Pericardium fibroblast (primary cell): ENCODE measurements at places on chromosomes 11 and 22. TPM values are rescaled to one million over a fixed set of nuclear protein-coding genes. Genes with fewer than 3 reads are reported as not detected.

Gene CHST1
- 6.3 and 7.2 TPM in 2 replicates for total RNA-seq

Gene MEI1
- total RNA-seq, result 6.7 TPM in 1 of 2 replicates, not detected in the other

Gene GTSE1
- total RNA-seq, result 0.60 and 0.82 TPM in 2 replicates

Gene BLID
- total RNA-seq, result 0.93 TPM in 1 of 2 replicates, not detected in the other

Gene KIAA1671
- 3.2 and 10.9 TPM in 2 replicates for total RNA-seq

Gene C11orf86
- total RNA-seq, result not detected in 2 replicates

Gene APOBEC3C
- total RNA-seq, result 15.9 and 30.5 TPM in 2 replicates

Gene POU2AF2
- total RNA-seq, result not detected in 2 replicates
